BJ (cell line): ENCODE measurements at places on chromosomes 3 and 15.
A peak's percentile ranks its signal among the peaks of the same experiment; 100 is the strongest.

GRCh38 chr15:26145796-26146195 lies 282.7 kb upstream of the ATP10A start:
- no peak for DNase-seq

DNA sequence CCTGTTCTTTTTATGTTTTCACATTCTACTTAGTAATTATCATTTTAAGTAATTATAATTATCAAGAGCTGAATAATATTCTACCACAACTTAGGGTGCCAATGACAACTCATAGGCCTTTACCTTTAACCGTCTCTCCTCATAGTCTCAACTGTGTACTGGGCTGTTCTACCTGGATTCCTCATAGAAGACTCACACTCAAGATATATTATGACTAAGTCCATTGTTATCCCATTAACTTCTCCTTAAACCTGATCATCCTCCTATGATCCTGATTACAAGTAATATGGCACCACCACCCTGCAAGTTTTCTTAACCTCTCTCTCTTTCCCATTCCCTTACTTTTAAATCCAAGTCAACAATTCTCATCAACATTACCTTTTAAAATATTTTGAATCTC lies 285.9 kb upstream of the VEPH1 start:
- DNase-seq = no peak

- no peak for DNase-seq
Observed at GRCh38 chr3:127254033-127254644, 33.7 kb downstream of the PRR20G start.

- DNase-seq = no peak
Observed at GRCh38 chr15:69980341-69981059, 117.2 kb downstream of the TLE3 start.

- DNase-seq = no peak
Observed at GRCh38 chr3:129605203-129605921, 1.1 kb downstream of the PLXND1 start.

DNA sequence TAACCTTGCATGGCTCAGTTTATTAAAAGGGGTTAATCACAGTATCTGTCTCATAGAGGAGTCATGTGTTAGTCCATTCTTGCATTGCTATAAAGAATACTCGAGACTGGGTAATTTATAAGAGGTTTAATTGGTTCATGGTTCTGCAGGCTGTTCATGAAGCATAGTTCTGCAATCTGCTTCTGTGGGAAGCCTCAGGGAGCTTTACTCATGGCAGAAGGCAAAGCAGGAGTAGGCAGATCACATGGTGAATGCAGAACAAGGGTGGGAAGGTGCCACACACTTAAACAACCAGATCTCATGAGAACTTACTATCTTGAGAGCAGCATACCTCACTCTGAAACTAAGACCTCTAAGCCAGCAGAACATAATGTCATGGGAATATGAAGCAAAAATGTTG lies 42.2 kb upstream of the PTX3 start:
- DNase-seq = no peak

DNA sequence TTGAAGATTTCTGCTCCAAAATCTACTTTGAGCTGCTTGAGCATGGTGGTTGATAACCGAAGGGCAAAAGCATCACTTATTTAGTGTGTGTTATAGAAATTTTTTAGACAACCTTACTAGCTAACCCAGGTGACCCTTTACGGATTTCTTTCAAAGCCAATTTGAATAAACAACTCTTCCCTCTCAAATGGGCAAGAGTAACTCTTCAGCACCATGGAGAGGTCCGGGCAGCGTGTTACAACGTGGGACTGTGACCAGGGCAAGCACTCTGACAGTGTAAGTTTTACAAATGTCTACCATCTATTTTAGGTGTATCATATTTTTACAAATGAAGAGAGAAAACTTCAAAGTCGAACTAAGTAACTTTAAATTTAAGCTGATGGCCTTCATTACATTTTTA lies 471.8 kb downstream of the MFSD1 start:
- DNase-seq = no peak

DNA sequence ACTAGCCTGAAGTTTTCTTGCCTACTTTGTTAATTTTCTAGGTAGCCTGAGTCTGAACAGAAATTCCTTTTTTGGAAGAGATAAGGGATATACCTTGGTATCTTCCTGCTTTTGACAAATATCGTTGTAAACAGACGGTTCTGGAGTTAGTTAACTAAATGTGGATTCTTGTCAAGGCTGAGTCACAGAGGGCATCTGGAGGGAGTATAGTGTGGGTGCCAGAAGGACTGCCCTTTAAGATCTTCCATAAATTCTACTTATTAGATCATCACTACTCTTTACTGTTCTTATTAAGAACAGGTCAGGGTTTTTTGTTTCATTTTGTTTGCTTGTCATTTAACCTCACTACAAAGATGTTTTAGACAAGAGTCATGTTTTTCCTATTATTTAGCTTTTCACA lies 125.3 kb upstream of the SKOR1 start:
- peak; percentile 15 for DNase-seq

GRCh38 chr3:128734523-128735189 lies 8.7 kb downstream of the RAB7A start:
- DNase-seq = no peak

DNA sequence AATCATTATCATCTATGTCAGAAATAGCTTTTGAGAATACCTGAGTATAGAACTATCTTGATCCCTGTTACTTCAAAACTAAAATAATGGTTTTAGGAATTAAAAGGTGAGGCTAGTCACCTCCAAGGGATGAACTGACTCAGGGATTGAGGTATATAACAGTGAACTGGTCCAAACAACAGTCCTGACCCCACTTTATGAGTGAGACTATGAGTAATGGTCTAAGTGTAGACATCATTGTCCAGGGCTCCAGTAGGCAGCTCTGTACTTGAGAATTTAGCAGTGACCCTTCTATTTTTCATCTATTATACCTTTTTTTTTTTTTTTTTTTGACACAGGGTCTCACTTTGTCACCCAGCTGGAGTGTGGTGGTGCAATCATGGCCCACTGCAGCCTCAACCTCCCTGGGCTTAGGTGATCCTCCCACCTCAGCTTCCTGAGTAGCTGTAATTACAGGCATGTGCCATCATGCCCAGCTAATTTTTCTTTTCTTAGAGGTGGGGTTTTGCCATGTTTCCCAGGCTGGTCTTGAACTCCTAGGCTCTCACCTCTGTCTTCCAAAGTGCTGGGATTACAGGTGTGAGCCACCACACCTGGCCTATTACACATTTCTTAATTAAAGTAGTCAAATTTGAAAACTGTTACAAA lies 36.3 kb downstream of the MLH1 start:
- no peak for DNase-seq

DNA sequence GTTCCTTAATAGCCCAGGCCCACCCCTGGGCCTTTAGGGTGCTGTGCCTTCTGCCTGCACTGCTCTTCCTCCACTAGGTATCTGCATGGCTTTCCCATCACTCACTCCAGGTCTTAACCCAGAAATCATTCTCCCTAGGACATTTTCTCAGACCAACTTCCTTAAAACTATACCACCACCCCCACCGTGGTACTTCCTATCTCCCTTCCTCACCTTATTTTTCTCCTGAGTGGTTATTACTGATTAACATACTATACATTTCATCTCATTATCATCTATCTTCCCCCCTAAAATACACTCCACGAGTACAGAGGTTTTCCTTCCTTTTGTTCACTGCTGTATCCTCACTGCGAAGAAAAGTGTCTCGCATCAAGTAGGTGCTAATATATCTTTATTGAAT lies 115.2 kb downstream of the ANO10 start:
- DNase-seq = no peak

DNA sequence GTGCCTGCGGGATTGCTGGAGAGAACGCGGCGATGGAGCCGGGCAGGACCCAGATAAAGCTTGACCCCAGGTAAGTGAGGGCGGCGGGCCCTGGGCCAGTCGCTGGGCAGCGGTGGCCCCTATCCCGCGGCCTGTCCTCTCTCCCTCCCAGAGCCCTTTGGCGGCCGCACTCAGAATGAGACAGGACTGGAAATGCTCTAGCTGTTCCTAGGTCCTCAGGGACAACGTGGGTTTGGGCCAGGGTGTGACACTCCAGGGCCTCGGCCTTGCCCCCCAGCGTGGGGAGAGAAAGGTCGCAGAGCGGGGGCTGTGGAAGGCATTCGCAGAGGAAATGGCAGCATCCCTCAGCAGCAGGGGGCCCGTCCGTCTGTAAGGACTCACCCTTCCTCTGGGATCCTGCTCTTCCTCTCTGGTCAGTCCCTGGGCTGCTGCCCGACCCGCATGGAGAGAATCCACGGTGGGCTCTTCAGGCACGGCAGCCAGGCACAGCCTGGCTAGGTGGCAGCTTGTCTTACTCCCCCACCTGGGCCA lies 412 bp downstream of the SLC51A start:
- DNase-seq = no peak

DNA sequence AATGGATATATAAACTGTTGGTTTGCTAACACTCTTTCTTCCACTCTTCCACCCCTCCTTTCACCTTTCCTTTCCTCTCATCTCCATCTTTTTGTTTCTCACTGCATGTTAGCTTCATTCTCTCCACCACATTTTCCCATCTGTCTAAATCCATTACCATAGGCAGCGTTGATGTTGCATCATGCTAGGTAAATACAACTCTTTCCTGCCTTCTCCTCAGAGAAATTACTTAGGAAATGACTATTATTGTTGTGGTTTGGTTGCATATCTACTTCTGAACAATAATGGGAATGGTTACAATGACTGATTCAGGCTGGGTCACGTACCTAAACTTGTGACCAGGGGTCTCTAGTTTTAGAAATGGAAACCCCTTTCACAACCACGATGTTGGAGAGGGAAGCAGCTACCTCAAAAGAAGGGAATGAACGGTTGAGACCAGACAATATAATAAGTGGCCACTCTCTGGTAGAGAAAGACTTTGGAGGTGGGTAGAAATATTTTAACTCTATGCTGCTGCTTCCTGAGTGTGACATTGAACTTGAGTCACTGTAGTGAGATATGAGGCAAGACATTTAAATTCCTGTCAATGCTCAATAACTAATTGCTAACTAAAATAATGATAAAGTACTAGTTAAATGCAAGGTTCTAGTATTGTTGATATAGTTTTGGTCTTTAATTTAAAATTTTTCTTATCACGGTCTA lies 314.1 kb upstream of the TGFBR2 start:
- DNase-seq = no peak

DNA sequence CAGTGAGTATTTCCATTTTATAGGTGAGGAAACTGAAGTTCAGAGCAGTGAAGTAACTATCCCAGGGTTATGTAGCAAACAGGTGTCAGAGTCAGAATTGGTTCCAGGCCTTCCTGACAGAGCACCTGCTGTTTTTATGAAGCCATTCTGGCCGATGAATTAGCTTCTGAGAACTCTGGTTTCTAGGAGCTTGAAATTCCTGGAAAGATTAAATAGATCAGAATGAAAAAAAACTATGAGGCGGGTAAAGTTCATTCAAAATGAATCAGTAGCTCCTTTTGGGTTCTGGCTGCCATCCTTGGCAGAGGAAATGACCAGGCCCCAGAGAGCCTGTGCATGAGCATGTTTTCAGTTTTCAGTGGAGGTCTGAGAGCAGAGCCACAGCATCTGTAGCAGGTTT lies 59.3 kb upstream of the CFAP161 start:
- no peak for DNase-seq

DNA sequence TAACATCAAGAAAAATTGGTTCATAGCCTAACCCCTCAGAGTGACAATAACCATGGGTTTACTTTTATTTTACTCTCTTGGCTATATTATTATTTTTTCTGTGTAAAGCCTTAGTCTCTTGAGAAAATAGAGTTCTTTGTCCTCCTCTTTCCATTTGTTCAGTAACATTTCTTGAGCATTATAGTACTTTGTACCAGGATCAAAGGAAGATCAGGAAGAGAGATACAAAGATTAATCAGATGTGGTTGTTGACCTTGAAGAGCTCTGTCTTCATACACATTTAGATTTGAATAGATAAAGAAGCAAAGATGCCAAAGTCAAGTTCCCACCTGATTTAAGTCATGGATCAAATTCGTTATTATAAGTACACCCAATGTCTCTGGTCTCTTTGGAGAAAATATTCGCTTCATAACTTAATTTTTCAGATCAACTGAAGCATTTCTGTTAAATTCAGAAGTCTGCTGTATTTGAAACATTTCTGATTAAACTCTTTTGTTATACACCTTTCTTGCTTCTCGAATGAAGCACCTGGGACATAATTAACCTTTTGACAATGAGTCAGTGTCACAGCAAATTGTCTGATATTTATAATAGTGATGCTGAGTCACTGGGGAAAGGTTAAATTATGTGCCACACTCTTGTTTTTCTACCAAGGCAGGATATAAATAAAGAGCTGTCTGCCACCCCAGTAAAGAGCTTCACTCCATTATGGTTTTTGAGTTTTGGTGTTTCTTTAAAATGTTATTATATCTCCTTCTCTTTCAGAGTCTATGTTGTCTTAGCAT lies 100.2 kb downstream of the GHSR start:
- DNase-seq = no peak

DNA sequence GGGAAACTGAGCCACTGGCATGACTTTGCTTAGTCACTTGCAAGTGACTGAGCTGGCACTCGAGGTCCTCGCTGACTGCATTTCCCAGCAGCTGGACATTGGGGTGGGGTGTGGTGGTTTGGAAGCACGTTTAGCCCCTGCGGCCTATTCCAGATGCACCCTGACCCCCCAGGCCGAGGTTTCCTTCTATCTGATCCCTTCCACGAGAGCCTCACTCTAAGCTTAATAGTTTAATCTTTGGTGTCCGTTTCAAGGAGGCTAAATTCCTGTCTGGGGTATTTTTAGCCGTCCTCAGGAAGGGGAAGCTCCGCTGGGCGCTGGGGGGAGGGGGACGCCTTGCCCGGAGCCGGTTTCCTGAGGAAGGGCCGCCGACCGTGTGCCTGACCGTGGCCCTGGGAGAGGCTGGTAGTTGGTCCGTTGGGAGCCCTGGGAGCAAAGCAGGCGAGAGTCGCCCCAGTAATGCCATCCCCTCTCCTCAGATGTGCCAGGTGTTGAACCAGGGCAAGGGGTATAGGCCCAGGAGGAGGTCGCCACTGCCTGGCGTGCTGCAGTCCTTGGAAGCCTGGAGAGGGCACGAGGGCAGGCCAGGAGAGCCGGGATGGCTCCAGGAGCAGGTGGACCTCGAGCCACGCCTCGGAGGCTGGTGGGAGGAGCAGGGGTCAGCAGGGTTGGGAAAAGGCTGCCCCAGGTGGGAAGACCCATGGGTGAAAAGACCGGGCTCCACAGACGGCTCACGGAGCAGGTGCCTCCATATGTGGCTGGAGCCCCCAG lies 37.2 kb downstream of the IDH2 start:
- DNase-seq = no peak

GRCh38 chr3:119305286-119305685 lies 11.1 kb downstream of the ARHGAP31 start:
- DNase-seq = no peak

- DNase-seq = no peak
Observed at GRCh38 chr15:64923546-64923945, 11.8 kb downstream of the ANKDD1A start.

- DNase-seq = no peak
Observed at GRCh38 chr15:71957026-71957425, 146.7 kb downstream of the NR2E3 start.

DNA sequence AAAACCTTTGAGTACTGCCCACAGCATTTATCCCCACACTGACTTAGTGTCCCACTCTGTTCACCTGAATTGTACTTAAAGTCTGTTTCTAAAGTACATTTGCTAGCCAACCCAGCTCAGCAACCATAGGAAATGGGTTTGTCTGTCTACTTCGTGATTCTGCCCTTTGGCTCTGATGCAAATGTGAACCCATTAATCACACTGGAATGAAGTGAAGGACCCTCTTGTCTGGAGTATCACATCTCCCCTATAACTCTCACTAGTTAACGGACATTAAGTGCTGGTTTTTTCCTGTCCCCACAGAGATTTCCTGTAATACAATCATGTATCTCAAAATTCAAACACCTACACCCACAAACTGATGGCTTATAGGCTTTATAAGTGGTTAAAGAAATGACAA lies 20.5 kb downstream of the EID1 start:
- no peak for DNase-seq
